ENCODE measurements at places on chromosomes 6 and 20. TPM values are rescaled to one million over a fixed set of nuclear protein-coding genes. Genes with fewer than 3 reads are reported as not detected.

The EDN3 gene
- not detected for total RNA-seq

DNA sequence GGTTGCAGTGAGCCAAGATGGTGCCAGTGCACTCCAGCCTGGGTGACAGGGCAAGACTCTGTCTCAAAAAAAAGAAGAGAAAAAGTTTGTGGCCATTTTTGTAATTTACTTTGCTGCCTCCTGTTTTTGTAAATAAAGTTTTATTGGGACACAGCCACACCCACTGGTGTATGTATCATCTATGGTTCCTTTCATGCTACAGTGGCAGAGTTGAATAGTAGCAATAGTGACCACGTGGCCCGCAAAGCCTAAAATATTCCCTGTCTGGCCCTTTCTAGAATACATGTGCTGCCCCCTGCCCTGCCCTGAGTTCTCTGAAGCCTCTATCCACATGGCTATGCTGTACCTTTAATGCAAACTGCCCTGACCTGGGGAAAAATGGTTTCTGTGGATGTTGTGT lies 75.3 kb upstream of the ZNF133 start:
- DNase-seq = no peak

- DNase-seq = no peak
Measured at GRCh38 chr6:161139766-161140553, 133.9 kb downstream of the AGPAT4 start.

The GPR63 gene
- 0.27 TPM for total RNA-seq

GRCh38 chr6:151551223-151551857 lies 57.5 kb downstream of the CCDC170 start:
- no peak for DNase-seq

The LAMA4 gene
- 904 TPM for total RNA-seq

- peak; percentile 19 for DNase-seq
Measured at GRCh38 chr6:48183811-48184605, 73.0 kb upstream of the PTCHD4 start.

The MEP1A gene
- total RNA-seq = not detected

The MTHFD1L gene
- 68.7 TPM for total RNA-seq

GRCh38 chr6:87993356-87993755 lies 54.3 kb upstream of the SPACA1 start:
- DNase-seq = no peak

DNA sequence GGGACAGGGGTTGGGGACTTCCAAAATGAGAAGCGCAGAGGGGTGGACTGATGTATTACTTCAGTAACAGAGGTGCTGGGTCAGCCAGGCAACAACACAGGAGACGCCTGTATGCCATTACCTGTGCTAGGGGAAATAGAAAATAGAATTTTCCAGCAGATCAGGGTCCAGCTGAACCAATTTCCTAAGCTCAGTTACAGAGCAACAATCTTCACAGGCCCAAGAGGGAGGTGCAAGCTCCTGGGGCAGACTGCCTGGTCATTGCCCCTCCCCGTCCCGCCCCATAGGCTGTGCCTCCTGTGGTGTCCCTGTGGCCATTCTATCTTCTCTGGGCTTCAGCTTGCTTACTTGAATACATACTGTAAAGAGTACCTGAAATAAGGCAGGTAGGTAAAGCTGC lies 3.7 kb downstream of the KCNK5 start:
- no peak for DNase-seq

The FYN gene
- total RNA-seq = 137 TPM

The PACRG gene
- 2.9 TPM for total RNA-seq

DNA sequence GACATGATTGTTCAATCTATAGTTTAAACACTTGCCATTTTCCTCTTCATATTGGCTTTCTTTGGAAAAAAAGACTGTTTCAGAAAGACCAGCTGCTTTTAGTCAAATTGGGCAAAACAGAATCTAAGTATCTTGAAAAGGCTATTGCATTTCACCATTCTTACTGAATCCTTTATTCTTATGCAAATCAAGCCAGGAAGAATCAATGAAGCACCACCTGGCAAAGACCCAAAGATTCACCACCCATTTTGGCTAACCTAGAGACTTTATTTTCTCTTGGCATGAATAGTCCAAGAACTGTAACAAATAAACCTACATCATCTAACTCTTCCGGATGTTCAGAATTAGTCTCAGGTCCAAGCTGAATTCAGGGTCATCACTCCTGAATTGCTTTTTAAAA lies 71.3 kb upstream of the EYA4 start:
- DNase-seq = no peak

- no peak for DNase-seq
Measured at GRCh38 chr6:142381845-142382378, 80.1 kb downstream of the ADGRG6 start.

DNA sequence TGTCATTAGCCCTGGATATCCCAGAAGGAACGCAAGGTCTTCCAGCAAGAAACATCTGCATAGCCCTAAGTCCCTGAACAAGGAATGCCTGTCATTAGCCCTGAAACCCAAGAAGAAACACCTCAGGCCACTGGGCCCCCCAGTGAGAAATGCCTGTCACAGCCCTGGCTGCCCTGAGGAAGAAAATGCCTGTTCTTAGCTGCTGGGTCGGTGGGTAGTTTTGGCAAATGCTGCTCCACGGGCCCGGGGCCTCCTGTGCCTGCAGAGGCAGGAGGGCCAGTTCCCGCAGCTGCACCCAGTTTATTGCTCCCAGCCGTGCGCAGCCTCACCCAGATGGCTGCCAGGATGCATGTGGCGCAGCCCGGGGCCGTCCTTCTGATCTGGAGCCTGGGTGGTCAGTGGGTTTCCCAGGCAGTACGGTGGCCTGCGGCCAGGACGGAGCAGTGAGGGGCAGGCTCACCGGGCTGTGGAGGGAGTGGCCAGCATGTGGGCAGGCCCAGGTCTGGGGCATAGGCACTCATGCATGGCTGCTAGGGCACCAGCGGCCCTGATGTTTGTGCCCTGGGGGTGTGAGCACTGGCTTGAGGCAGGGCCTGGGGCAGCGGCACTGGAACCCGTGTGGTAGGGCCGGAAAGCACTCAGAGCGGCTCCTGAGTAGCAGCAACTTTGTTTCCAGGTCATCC lies 219.0 kb downstream of the ERMARD start:
- no peak for DNase-seq

DNA sequence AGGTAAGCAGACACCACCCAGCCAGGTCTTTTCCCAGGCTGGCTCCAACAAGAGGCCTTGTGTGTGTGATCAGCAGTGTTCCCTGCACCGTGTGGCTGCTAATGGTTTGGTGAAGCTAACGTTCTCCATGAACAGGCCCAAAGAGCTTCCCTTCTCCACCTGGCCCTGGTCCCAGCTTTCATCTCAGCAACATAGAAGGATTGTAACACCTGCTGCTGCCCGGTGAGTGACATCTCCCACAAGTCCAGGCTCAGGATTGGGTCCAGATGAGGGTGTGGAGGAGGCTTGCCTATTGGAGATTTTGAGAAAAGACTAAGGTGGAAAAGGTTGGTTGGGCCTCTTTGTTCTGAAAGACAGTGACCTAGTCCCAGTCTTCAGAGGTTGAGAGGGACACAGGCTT lies 89.6 kb downstream of the TMEM242 start:
- no peak for DNase-seq

DNA sequence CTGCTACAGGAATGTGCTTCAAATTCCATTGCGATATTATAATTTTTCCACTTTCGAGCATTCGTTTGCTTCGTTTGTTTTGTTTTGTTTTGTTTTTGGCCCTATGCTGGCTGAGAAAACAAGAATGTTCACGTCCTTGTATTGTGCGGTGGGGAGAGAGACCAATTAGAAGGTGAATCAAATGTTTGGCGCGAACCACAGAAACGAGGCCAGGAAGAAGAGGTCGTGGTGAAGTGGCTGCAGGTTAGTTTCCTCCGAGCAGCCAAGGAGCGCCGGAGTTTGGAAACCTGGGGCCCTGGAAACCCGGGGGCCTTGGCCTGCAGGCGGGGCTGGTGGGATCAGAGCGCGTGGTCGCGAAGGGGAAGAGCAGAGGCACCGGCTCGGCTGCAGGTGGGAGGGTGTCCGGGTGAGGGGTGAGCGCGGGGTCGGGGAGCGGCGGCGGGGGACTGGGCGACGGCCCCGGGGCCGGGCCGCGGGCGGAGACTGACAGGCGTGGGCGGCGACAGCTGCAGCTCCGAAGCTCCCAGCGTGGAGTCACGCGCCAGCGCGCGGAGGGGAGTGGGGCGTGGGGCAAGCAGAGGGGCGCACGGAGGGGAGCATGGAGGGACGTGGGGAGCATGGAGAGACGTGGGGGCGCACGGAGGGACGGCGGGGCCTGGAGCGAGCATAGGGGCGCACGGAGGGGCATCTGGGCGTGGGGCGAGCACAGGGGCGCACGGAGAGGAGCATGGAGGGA lies 141.5 kb upstream of the PDE10A start:
- DNase-seq = peak; percentile 38

DNA sequence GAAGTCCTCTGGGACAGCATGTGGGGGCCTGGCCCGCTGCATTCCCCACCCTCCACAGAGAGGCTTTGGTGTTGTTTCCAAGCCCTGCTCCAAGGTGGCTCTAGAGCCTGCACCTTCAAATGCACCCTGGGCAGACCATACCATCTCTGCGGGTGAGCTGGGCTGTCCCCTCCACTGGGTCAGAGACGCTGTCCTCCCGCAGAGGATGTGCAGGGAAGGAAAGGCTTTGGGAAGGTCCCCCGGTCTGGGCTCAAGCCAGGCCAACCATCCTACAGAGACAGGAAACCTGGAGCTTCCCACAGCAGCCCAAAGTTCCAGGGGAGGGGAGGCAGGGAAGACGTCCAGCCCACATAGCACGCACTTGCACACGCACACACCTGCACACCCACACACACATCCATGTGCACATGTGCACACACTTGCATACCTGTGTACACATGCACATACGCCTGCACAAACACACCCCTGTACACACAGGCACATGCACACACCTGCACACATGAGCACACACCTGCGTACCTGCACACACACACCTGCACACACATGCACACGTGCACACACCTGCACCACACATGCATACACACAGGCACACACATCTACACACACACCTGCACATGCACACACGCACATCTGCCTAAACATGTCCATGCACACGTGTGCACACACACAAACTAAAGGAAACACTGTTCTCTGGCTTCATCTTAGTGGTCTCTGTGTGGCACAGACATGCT lies 155.4 kb downstream of the ERMARD start:
- DNase-seq = no peak

- peak; percentile 55 for DNase-seq
Measured at GRCh38 chr6:104789770-104790190, 69.9 kb downstream of the HACE1 start.

GRCh38 chr6:111185954-111186353 lies 98.7 kb downstream of the SLC16A10 start:
- DNase-seq = no peak

GRCh38 chr6:147633191-147633590 lies 124.7 kb downstream of the SAMD5 start:
- DNase-seq = no peak

The HTR1B gene
- total RNA-seq = under 0.01 TPM

- peak; percentile 2 for DNase-seq
Measured at GRCh38 chr20:4886771-4887527, 114.4 kb downstream of the SLC23A2 start.

The MAP1LC3A gene
- 15.8 TPM for total RNA-seq

The SYTL3 gene
- 10.5 TPM for total RNA-seq
